ENCODE measurements at places on chromosomes 11 and 22.

DNA sequence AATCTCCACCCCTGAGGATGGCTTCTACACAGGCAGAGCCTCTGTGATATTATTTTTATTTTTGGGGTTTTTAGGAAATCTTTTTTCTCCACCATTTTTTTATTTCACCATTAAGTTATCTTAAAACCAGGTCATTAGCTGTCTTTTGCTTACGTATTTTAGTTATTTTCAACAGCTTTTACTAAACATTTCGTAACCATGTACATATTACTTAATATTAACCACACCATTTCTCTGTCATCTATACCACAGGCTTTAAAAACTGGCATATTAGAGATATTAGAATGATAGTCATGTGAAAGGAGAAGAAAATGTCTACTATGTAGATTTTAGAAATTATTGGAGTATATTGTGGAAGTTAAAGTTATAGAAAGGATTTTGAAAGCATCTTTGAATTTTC, 37.4 kb downstream of the YAP1 start:
- DNase-seq = no peak

GRCh38 chr11:11780858-11781257, 60.9 kb upstream of the USP47 start:
- DNase-seq = no peak

DNA sequence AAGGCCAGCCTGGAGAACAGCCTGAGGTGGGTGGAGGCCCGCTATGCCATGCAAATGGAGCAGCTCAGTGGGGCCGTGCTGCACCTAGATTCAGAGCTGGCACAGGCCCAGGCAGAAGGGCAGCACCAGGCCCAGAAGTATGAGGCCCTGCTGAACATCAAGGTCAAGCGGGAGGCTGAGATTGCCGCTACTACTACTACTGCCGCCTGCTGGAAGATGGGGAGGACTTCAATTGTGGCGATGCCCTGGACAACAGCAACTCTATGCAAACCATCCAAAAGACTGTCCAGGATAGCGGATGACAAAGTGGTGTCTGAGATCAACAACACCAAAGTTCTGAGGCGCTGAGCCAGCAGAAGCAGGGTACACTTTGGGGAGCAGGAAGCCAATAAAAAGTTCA, 3.1 kb upstream of the TMEM218 start:
- DNase-seq = no peak

DNA sequence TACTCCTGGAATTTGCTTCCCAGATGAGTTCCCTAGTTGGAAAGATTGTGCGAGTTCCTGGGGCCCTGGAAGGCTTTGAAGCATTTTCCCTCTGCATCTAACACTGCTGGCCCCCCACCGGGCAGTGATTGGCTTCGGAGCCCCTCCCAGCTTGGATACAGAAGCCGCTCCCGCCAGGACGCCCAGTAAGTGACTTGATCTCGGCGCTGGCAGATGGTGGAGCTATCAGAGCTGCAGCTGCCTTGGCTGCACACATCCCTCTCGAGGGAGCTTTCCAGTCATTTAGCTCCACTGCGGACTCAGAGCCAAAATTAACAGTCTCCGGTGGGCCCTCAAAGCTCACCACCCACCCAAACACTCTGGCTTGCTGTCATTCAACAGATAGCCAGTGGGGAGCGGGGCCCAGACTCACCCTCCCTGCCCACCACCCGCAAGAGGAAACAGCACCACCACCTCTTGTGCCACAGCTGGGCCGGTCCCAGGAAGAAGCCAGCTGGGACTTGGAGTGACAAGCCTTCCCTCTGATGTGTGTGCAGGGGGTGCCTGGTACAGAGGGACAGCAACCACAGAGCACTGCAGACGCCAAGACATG, 162.3 kb downstream of the TRIM29 start:
- no peak for DNase-seq

DNA sequence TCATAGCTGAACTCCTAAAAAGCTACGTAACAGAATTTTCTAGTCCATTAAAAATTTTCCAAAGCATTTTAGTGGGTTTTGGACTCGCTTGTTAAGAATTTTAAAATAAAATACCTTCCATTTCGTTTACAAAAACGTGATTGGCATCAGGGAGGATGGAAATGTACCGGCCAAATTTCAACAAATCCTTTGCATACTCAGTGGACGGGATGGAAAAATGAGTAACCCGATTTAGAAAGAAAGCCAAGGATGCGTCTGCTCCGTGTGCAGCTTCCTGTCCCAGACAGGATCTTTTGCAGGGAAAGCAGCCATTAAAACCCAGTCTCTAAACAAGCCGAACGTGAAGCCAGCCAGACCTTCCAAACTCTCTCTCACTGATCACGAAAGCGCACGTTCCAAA, 15.6 kb downstream of the TMEM184B start:
- DNase-seq = no peak

DNA sequence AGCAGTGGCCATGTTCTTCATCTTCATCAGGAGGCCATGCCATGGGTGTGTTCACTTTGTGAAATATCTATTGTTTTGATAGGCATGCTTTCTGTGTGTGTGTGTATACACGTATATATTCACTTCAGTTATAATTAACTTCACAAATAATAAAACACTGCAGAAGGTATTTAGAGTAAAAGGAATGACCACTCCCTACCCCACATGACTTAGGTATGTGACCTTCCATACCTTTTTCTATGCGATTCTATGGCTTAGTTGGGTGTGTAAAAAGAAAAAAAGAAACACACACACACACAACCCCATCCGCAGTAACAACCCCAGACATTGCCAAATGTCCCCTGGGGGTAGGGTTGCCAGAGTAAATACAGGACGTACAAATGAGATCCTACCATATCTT, 72.0 kb downstream of the CYTH4 start:
- no peak for DNase-seq

- no peak for DNase-seq
Observed at GRCh38 chr11:125333354-125334073, 162.6 kb downstream of the FEZ1 start.

- no peak for DNase-seq
Observed at GRCh38 chr22:32018056-32018455, 25.0 kb upstream of the SLC5A1 start.

DNA sequence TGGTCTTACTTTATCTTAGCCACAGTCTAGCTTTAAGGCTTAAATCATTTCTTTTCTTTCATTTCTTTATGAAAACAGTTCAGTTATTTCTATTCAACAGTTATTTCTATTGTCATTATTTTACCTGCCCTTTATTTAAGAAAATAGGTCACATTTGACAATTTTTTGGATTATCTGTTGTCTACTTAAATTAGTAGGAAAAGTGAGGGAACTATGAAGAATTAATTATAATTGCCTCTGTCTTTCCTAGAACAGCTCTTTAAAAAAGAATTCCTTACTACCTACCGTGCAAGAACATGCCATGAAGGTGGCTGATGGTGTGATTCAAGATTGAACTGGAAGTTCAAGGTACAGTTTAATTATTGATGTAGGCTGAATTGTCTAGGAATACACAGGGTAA, at the start of gene OR4C6:
OR4C6 (plus strand) TSS at position 301 of the 400 bp plus-strand sequence. CDS start 2,966 bp downstream, outside the sequence.
- DNase-seq = no peak

DNA sequence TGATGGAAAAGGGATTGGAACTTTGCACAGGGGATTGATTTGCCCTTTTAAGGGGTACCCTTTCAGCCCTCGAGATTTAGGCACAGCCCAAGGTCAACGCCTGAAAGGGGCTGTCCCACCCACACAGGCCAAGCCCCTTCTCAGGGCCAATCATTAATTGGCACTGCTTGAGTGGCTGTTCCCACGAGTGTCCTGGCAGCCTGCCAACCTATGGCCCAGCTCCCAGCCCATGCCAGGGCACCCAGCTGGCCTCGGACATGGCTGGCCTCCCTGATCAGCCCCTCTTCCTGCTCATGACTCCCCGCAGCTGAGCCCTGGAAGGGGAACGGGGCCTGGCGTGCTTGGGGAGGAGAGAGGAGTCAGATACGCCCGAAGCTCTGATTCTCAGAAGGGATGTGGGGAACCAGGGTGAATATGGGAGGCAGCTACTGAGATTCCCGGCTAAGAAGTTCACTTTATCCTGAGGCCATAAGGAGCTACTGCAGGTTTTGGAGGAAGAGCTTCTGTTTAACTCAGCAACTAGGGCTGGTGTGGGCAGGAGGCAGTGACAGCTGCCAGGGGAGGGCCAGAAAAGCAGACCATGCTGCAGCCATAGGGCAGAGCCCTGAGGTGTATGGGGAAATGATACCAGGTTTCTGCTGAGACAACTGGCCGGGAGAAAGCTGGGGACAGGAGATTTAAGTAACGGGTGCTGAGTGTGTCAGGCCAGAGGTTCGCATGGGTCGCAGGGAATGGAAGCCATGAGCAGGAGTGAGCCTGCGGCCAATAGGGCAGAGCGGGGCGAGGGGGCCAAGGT, 30.0 kb downstream of the WNT7B start:
- DNase-seq = no peak

GRCh38 chr22:38086942-38087341, 3.0 kb upstream of the SLC16A8 start:
- DNase-seq = peak; percentile 38

- no peak for DNase-seq
Observed at GRCh38 chr11:109033627-109034338, 368.9 kb downstream of the DDX10 start.

DNA sequence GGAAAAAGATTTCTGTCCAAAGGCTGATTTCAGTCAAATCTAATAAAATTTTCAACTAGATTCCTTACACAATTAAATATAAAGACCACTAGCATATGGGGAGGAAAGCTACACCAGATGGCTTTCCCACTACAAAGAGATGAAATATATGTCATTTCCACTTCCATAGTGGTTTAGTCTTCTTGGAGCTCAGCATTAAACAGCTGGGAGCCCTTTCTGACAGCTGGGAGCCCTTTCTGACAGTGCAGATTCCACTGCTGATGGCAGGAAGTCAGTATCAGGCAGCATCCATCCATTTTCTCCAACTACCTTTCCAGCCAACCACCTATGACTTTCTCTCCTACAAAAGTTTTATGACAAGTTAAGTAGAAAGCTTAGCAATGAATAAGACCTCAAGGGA, 177.9 kb downstream of the RRAS2 start:
- no peak for DNase-seq
